ENCODE measurements at places on chromosomes 1 and 21. TPM values are rescaled to one million over a fixed set of nuclear protein-coding genes. Genes with fewer than 3 reads are reported as not detected.

DNA sequence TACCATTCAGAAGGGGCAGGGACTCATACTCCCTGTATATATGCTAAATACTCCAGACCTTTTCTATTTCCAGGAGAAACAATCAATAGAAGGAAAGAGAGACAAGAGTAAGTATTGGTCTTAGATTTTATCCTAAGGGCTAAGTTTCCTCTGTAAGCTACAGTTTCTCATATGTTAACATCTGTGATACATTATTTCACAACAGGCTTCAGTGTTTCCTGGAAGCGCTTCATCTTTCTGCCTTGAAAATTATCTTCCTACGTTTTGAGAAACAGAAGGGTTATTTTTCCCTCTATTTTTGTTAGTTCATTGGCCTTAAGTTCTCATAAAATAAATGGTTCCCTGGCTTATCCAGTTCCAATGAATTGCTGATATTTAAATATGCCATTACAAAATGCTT lies 15.6 kb downstream of the FMO1 start:
- H3K27me3 ChIP-seq, result no peaks in the 10 kb centered on the region
- H3K4me1 ChIP-seq, result no peaks in the 10 kb centered on the region
- no peak overlapping the region for H3K4me3 ChIP-seq
- no peaks in the 10 kb centered on the region for H3K36me3 ChIP-seq

NPHP4 gene
- total RNA-seq, result 12.2 TPM

DNA sequence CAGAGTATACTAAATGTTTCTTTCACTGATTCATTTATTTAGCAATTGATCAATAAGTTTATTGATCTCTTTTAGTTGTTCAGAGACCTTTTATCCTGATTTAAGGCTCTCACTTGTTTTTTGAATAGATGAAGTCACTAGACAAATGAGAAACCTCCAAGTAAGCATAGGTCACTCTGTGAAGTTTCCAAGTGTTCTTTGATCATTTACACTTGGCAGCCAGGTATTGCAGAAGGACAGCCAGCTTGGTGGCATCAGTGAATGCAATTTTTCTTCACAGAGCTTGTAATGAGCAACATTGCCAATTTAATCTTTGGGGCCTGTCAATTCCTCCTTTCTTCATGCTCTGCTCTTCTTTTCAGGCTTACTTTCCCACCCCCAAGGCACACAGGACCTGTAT lies 413.0 kb downstream of the OMA1 start:
- no peaks in the 10 kb centered on the region for H3K4me1 ChIP-seq
- H3K4me3 ChIP-seq, result no peak overlapping the region
- H3K36me3 ChIP-seq, result no peaks in the 10 kb centered on the region
- H3K27ac ChIP-seq, result no peak overlapping the region
- no peaks in the 10 kb centered on the region for H3K27me3 ChIP-seq

DNA sequence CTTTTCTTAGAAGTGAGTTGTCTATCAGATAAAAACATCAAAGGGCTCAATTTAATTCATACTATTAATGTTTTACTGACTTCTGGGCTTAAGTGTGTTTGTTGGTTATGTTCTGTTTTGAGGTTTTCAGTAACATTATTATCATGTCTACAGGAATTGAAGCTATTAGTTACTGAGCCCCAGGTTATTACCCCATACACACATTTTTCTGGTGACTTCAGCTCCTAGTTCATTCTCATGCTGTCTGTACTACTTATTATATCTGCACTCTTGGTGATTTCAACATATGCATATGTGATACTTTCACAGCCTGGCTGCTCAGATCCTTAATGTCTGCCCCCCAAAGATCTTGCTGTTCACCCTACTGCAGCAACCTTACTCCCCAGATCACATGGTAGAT lies 27.0 kb upstream of the SGIP1 start:
- H3K27me3 ChIP-seq, result no peaks in the 10 kb centered on the region
- H3K4me1 ChIP-seq, result peaks cover 12% of the 10 kb centered on the region
- no peak overlapping the region for H3K27ac ChIP-seq
- DNase-seq, result no peak

GRCh38 chr1:219113261-219113660 lies 60.4 kb upstream of the LYPLAL1 start:
- no peaks in the 10 kb centered on the region for H3K27me3 ChIP-seq
- H3K4me3 ChIP-seq, result no peak overlapping the region
- no peaks in the 10 kb centered on the region for H3K36me3 ChIP-seq
- no peaks in the 10 kb centered on the region for H3K4me1 ChIP-seq
- no peak for DNase-seq
- H3K27ac ChIP-seq, result no peak overlapping the region

HRNR gene
- total RNA-seq, result not detected

- no peak overlapping the region for H3K27ac ChIP-seq
- H3K27me3 ChIP-seq, result no peaks in the 10 kb centered on the region
These were observed 218.7 kb downstream of the PATJ start for GRCh38 chr1:61961009-61961408.

FCRL2 gene
- not detected for total RNA-seq

KCNK2 gene
- total RNA-seq, result 0.68 TPM

GNG12 gene
- total RNA-seq, result 58.2 TPM

DNA sequence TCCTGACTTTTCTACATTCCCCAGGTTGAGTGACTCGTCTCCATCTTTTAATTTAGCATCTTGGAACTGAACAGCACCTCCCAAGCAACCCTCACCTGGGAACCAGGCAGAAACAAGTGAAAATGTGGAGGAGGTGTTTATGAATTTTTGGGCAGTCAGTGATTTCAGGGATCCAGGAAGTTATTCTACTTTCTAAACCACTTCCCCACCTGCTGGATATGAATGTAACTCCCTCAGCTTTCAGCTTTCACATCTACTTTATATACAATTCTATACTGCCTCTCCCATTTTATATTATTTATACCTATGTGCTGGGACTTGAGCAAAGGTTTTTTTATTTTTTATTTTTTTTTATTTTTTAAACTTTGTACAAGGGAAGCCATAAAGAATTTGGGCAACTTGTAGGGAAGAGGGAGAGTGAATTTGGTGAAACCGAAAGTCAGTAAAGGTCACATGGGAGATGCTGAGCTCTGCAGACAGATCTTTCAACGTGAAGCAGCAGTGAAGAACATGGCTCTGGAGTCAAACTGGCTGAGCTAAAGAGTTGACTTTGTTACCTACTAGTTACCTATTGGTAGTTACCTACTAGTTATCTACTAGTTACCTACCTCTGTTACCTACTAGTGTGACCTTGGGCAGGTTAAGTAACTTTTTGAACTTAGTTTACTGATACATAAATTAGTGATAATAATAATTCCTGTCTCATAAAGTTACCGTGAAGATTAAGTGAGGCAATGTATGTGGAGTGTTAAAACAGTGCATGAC lies 45.5 kb downstream of the DDR2 start:
- no peaks in the 10 kb centered on the region for H3K27me3 ChIP-seq
- H3K4me3 ChIP-seq, result no peak overlapping the region
- H3K27ac ChIP-seq, result peak overlapping the region; percentile 80

PLEKHA6 gene
- 5.6 TPM for total RNA-seq

SNAP47 gene
- 51.6 TPM for total RNA-seq

DNA sequence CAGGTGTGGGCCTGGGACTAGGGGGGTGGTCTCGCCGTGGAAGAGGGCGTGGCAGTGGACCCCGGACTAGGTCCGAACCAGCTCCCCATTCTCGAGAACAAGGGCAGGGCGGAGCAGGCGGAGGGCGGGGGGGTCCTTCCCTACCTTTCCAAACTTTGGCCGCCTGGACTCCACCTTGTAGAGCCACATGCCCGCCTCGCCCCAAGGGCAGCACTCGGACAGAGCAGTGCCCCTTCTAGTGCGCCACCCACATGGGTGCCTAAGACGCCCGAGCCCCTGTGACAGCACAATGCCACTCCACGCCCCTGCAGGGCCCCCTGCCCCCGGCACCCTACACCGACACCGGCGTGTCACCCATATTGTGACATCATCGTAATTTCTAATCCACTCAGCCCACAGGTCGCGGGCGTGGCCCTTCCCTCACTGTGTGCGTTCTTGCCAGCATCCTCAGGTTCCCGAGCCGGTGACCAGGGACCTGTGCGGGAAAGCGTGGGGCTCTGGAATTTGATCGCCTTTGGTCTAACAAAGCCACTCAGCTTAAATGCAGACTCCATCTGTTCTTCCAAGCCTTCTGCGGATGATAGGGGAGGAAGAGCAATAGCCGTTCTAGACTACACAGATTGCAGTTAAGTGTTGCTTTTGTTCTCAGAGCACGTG lies 553 bp upstream of the STMN1 start:
- DNase-seq, result no peak
- peak overlapping the region; percentile 76 for H3K27ac ChIP-seq
- H3K4me1 ChIP-seq, result peaks cover 20% of the 10 kb centered on the region

GRCh38 chr1:63873751-63874150 lies 99.9 kb downstream of the ROR1 start:
- peaks cover 85% of the 10 kb centered on the region for H3K4me1 ChIP-seq
- no peaks in the 10 kb centered on the region for H3K27me3 ChIP-seq
- H3K4me3 ChIP-seq, result no peak overlapping the region
- H3K27ac ChIP-seq, result peak overlapping the region; percentile 62
- no peaks in the 10 kb centered on the region for H3K36me3 ChIP-seq

MCOLN3 gene
- 5.6 TPM for total RNA-seq

- H3K4me3 ChIP-seq, result no peak overlapping the region
- H3K27me3 ChIP-seq, result no peaks in the 10 kb centered on the region
- DNase-seq, result no peak
- no peak overlapping the region for H3K27ac ChIP-seq
- no peaks in the 10 kb centered on the region for H3K36me3 ChIP-seq
These were observed 7.6 kb upstream of the CA14 start for GRCh38 chr1:150249936-150250335.

DNA sequence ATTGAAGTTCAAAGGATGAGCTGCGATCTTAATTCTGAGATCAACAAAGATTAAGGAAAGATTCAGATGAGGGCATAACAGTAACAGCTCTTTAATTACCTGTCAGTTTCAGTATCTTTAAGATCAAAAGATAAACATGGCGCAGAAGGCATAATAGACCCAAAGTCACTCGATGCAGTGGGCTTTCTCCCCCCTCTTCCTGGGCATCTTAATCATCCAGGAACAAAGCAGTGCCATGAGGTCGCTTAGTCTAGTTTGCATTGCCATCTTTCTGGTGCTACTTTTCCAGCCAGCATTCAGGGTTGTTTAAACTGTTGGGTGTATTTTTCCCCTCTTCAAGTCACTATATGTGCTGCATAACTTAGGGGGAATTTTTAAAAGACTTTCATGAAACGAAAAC lies 72.3 kb downstream of the HUNK start:
- H3K4me1 ChIP-seq, result peaks cover 28% of the 10 kb centered on the region
- no peaks in the 10 kb centered on the region for H3K27me3 ChIP-seq
- H3K27ac ChIP-seq, result no peak overlapping the region
- no peak for DNase-seq
- no peaks in the 10 kb centered on the region for H3K36me3 ChIP-seq

GRCh38 chr1:225378880-225379279 lies 49.0 kb downstream of the LBR start:
- no peaks in the 10 kb centered on the region for H3K4me1 ChIP-seq
- H3K27me3 ChIP-seq, result no peaks in the 10 kb centered on the region
- H3K4me3 ChIP-seq, result no peak overlapping the region

DNA sequence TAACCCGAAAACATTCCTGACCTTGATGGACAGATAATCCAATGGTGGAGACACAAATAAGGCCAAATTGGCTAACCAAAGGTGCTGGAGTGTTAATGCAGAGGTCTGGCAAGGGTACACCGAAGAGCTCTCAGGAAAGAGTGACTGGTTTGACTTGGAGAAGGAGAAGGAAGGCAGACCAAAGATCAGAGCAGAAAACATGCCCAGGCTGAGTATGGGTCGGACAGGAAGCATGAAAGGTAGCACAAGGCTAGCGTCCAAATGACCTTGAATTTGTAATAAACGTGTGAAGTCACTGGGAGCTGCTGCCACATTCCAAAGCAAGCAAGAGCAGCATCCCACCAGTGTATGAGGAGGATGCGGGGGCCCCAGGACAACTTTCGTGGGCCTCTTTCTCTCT lies 45.7 kb downstream of the APP start:
- H3K27ac ChIP-seq, result peak overlapping the region; percentile 50
- H3K4me1 ChIP-seq, result peaks cover 63% of the 10 kb centered on the region
- H3K4me3 ChIP-seq, result no peak overlapping the region

NOS1AP gene
- 7.8 TPM for total RNA-seq

DNA sequence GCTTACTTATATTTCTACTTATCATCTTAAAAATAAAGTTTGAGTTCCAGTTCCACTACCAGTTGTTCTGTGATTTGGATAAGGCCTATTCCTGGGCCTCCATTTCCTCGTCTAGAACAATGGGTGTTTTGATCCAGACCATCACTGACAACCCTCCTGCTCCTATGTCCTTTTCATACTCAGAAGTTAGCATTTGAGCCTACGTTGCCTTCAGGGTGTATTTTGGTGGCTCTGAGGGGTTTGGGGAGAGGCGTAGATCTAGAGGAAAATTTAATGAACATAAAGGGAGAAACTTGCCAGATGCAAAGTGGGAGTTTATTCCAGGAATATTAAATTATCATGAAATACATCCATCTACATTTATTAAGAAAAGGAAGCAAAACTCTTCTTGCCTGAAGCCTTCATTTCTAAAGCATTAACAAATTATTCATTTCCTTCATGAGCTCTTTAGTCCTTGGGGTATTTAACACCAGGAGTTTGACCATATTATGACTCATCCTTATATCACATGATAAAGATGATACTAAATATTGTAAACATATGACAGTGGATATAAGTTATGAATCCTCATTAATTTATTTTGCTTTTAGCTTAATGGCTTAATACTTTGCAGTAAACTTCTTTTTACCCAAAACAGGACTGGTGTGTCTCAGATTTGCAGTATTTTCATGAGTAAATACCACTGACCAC lies 47.2 kb upstream of the SYT14 start:
- no peaks in the 10 kb centered on the region for H3K4me1 ChIP-seq
- no peaks in the 10 kb centered on the region for H3K36me3 ChIP-seq
- no peak overlapping the region for H3K4me3 ChIP-seq
- no peaks in the 10 kb centered on the region for H3K27me3 ChIP-seq

TGFB2 gene
- total RNA-seq, result 7.8 TPM

DNA sequence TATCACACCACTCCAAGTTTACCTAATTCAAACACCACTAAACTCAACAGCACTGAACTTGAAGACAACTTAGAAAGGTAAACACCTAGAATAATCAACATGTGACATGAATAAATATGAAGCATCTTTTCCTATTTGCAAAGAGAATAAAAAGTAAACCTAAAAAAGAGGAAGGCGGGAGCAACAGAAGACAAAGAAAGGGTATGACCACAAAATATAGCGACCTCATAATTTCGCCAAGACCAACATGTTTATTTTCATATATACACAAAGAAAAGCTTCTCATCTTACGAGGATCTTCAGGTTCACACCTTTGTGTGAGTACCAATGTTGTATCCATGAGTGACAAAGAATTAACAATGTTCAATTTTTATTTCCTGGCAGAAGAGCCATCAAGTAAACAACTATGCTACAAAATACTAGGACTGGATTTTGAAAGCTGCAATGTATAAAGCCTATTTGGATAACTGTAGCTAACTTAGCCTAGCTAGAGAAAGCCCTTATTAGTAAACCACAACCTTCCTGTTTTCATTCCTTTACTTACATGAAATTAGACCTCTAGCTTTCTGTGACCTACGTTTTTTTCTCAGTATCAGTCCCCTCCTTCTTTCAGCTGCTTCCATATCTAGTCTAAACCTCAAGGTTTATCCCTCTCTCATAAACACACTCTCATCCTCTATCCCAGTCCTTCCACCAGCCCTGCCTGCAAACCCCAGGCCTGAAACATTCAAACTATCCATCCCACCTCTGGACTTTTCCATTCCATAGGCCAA lies 21.3 kb upstream of the PHTF1 start:
- H3K4me1 ChIP-seq, result peaks cover 47% of the 10 kb centered on the region
- H3K27me3 ChIP-seq, result no peaks in the 10 kb centered on the region
- H3K4me3 ChIP-seq, result no peak overlapping the region
- peaks cover 23% of the 10 kb centered on the region for H3K36me3 ChIP-seq

- H3K4me1 ChIP-seq, result no peaks in the 10 kb centered on the region
- H3K4me3 ChIP-seq, result no peak overlapping the region
- no peaks in the 10 kb centered on the region for H3K27me3 ChIP-seq
- no peaks in the 10 kb centered on the region for H3K36me3 ChIP-seq
- DNase-seq, result no peak
These were observed 447.8 kb downstream of the AMY1C start for GRCh38 chr1:104197516-104197915.

VCAM1 gene
- total RNA-seq, result 18.9 TPM

Measured in sigmoid colon (tissue), 7 donors.